ENCODE measurements at places on chromosomes 5 and 9.

DNA sequence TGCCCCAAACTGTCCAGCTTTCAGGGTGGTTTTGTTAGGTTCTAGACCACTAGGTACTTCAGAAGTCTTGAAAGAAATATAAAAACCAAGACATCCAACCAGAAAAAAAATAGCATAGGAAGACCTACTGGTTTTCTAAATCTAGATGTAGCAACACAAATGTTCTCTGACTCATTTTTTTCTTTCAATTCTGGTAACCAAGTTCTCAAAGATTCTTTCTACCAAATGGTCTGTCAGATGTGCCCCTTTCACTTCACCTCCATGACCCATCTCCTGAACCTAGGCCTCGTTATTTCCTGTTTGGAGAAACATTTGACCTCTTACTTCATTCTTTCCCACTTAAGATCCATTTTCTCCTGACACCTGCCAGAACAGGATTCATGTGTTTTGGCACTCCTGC, 355.3 kb downstream of the KIAA0825 start:
- no peak for DNase-seq

DNA sequence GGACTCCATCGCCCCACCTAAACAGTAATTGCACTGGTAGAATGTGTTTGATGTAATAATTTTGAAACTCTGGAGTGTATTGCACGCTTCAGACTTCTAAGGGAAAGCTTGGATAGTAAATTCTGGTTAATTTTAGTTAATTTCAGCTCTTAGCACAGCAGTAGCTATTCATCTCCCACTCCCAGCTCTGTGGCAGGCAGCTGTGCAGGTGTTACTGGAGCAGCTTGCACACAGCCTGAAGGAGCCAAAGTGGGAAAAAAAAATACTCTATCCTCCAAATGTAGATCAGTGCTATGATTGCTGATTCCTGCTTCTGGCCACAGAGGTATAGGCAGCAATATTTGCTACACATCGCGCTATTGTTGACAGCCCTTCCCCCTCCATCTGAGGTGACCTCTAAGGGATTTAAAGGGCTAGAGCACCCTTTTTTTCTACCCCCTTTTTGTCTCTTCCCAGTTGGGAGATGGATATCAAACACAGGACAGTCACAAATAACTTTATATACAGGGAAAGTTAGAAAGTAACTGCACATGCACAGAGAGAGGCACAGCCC, 97.4 kb downstream of the KCTD16 start:
- DNase-seq = no peak

- no peak for DNase-seq
Measured at GRCh38 chr5:94784536-94785505, 166.4 kb downstream of the SLF1 start.

DNA sequence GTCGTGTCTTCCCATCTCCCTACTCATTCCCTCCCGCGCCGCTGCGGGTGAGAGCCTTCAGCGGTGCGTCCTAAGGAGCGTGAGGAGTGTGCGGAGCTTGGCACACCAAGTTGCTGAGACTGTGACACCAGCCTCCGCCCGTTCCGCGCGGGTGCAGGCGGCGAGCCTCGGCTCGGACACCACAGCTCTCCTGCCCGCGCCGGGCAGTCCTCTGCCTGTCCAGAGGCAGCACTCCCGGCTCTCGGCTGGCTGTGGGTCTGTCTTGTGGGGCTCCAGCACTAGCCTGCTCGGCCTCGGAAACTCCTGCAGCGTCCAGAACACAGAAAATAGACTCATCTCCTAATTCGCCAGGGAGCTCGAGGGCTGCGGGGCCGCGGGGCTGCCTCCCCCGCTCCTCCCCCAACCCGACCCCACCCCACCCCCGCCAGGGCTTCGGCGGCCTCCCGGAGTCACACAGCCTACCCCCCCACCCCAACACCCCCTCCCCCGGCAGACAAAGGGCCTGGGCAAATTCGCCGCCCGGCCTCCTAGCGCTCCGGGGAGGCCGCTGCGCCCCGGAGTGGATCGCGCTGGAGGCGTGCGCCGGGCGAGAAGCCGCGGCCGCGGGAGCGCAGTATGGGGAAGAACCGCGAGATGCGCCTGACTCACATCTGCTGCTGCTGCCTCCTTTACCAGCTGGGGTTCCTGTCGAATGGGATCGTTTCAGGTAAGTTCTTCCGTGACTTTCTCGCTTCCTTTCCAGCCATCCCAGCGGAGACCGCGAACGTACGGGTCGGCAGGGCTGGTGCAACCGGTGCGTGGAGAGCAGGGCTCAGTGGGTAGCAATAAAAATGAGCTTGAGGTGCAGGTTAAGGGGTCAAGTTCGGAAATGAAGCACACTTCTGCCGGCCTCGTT, at the start of gene ADAMTS19:
TSS of gene ADAMTS19 (plus strand) at position 522 of the 895 bp plus-strand sequence. CDS start at position 616, 94 bp downstream.
- no peak for DNase-seq

- no peak for DNase-seq
Measured at GRCh38 chr9:113474360-113475028, 11.0 kb downstream of the RGS3 start.

GRCh38 chr5:42605490-42605889, 151.1 kb upstream of the CCDC152 start:
- DNase-seq = no peak

DNA sequence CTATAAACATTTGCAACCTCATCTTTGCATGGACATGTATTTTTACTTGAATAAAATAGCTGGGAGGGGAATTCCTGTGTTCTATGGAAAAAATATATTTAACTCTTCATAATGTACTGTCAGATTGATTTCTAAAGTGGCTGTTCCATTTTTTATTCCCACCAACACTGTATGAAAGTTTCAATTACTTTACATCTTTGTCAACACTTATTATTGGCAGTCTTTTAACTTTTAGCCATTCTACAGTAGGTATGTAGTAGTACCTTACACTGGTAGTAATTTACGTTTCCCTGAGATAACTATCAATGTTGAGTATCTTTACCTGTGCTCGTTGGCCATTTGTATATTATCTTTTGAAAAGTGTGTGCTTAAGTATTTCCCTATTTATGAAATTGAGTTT, 429.7 kb downstream of the KIAA0825 start:
- DNase-seq = no peak

DNA sequence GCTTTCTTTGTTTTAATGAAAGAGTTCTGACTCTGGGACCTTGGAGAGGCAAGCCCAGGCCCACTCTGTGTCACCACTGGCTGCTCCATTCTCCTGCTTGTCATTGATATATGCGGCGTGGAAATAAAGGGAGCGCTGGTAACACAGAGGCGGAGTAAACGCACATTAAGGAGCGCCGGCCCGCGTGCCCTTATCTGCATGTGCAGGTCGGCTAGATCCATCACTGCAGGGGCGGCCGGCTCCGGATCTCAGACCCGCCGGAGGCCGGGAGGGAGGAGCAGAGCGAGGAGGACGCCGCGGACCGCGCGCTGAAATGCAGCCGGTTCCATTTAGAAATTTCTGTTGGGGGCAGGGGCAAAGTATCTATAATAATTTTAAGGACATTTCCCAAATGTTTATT, 70.8 kb downstream of the MRPL36 start:
- no peak for DNase-seq

- DNase-seq = no peak
Measured at GRCh38 chr9:77883846-77884771, 147.5 kb downstream of the GNAQ start.

GRCh38 chr9:137025517-137025966, 2.5 kb downstream of the ABCA2 start:
- DNase-seq = no peak

GRCh38 chr5:64646169-64646568, 44.1 kb upstream of the SHISAL2B start:
- DNase-seq = no peak

DNA sequence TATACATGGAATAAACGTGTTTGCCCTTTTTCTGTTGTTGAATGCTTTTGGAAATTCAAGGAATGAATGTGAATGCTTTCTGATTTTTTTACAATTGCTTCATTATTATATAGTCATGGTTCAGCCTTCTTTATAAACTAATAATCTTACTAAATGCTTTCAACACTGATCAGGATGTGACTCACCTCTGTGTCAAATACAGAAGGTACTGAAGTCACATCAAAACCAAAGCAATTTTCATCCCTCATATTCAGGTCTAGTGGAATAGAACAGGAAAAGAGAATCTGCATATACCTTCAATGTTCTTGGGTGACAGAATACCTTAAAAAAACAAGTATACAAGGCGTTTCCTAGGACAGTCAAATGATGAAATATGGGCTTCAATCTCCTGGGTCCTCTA, 170.7 kb downstream of the PDE4D start:
- no peak for DNase-seq

DNA sequence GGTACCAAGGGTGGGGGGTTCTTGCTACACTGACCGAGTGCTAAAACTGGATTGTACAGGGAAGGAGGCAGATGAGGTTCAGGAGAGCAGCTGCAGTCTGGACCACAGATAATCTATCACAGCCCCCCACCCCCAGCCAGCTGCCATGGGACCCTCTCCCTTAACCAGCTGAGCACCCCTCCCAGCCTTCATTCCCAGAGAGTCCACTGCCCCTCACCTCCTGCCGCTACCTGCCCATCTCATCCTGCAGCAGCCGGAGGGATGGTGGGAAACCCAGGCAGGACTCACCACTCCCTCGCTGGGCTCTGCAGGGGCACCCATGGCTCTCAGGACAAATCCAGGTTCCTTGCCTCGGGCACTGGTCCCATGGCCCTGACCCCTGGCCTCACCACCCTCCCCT, 66.7 kb downstream of the MRPL36 start:
- DNase-seq = no peak

GRCh38 chr5:151465476-151465875, 18.1 kb downstream of the SLC36A1 start:
- no peak for DNase-seq

DNA sequence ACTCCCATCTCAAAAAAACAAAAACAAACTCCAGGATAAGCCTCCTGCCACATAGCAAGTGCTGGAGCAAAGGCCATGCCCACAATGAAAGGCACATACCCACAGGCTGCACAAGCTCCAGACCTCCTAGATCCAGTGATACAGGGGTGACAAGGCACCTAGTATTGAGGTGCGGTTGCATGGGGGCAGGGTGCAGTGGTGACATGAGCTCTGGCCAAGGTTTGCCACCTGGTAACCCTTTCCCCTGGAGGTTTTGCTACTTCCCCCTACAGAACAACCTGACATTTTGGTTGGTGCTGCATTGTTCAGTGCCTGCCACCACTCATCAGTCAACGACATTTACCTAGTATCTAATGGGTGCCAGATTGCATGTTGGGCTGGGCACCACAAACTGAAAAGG, 14.5 kb downstream of the CDKN2AIPNL start:
- DNase-seq = no peak

DNA sequence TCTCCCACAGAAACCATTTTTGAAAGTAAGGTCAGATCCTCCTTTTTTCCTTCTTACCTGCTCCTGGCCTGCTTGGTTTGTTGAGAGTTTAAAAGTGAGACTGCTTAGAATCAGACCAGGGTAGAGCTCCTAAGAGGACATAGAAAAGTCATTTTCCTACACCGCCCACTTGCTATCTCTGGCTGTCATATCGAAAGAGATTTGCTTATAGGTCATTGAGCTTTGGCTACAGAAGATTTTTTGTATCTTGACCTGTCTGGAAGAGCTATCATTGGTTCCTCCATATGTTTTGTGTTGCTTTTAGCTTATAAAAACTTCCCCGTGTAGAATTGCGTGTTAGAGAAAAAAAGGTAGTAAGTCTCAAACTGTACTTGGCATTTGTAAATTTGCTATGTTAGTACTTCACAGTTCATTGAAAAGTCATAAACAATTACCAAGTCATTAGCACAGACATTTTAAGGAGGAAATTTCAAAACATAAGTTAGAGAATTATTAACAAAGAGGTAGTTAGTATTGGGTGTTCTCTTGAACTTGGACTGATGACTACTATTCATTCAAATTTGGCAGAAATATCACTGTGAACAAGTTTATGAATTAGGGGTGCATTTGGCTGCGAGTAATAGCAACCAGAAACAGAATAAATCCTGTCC, 96.6 kb downstream of the MAN2A1 start:
- DNase-seq = no peak

- DNase-seq = no peak
Measured at GRCh38 chr5:7668161-7668560, 182.8 kb downstream of the CFAP90 start.

GRCh38 chr5:10254686-10255085, 4.6 kb downstream of the CCT5 start:
- DNase-seq = no peak

DNA sequence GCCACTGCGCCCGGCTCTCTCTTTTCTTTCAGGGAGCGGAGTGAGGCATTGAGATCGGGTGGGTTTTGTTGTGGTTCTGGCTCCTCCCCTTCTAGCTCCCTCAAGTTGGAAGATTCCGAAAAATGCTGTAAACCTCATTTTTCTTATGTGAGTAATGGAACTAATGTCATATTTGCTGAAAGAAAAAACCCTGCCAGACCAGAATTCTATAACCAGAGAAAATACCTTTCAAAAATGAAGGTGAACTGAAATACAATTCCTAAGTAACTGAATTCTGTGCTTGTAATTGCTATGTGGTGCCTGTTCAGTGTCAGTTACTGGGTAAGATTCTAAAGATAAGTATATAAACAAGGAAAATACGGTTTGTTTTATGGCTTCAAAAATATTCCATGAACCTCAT, 30.9 kb upstream of the CDK20 start:
- no peak for DNase-seq

GRCh38 chr9:99054581-99054980, 50.3 kb upstream of the TGFBR1 start:
- no peak for DNase-seq

DNA sequence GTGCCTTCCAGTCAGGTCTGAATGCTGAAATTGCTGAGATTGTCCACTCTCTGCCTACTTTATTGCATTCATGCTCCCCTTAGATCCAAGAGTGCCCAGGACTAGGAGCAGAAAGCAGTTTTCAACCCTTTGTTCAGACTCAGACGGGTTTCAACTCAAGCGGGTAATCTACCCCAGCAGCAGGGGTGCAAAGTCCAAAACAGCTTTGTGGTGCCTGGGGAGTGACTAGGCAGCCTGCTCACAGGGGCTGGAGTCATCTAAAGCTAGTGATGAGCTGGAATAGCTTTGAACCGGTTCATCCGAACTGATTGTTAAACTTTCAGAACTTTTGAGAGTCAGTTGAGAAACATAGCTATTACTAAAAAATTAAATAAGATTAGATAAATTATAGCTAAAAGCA, 71.0 kb upstream of the IQGAP2 start:
- no peak for DNase-seq

DNA sequence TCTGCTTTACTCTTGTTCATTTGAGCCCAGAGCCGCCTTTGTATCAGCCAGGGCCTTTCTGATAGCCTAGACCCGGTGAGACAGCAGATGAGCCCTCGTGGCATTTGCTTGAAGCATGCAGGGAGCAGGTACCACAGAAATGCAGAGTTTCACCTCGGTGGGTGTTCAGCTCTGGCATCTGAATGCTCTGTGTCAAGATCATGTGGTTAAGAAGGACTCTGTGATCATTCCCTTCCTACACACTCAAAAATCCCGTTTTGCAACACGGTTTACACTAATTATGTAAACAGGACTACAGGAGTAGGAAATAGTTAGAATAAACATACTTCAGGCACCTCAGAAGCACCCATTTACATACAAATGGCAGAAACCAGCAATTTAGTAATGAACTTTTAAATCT, 67.2 kb downstream of the MVB12B start:
- DNase-seq = no peak

Measured in SIG-M5 (cell line).